AG10803 (cell line): ENCODE measurements at places on chromosomes 1 and 21.

DNA sequence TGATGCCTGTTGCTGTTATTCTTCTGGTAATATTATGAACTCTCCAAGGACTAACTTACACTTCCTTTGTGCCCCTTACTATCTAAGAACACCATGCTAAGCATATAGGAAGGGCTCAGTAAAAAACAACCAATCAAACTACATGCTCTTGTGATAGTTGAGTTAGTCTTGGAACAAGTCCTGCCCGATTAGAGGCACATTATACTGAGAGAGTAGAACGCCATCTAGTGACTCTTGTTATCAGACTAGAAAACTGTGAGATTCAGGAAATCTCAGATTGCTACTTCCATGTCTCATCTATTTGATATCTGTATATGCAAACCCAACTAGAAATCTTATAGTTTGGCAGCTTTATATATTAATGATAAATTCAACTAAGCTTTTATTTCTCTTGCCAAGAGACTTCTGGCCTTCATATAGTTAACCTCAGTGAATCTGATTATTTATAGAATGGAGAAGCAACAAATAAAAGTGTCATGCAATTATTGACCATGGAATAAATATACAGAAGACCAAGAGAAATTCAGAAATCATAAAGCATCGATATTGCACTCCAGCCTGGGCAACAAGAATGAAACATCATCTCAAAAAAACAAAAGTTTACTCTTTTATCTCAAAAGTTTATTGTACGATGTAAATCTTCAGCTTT is 7.8 kb upstream of the SRRM1 start:
- DNase-seq = peak; percentile 77

- DNase-seq = no peak
These were observed 171.9 kb downstream of the COL24A1 start for GRCh38 chr1:85984636-85985035.

- no peak for DNase-seq
These were observed 5.4 kb upstream of the KCNA3 start for GRCh38 chr1:110680036-110680735.

- peak; percentile 64 for DNase-seq
These were observed 642 bp downstream of the SLC30A7 start for GRCh38 chr1:100896481-100896982.

DNA sequence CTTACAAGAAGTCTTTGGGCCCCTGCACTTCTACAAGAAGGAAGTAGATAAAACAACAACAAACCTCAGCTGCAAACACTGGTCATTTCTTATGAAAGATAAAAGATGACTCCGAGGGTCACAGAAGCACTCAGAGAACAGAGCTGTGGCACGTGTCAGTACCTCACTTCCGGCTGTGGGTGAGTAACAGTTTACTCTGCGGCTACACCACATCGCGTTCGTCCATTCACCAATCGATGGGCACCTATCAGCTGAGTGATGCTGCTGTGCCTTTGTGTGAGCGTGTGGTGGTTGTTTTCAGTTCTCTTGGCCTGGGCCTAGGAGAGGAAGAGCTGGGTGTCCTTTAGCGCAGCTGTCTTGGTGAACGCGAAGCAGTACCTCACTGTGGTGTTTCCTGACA is 49.9 kb downstream of the COL6A1 start:
- no peak for DNase-seq

GRCh38 chr1:84379138-84379916 is 19.0 kb upstream of the DNASE2B start:
- DNase-seq = peak; percentile 66

GRCh38 chr1:221753828-221754188 is 11.9 kb upstream of the DUSP10 start:
- DNase-seq = no peak

- no peak for DNase-seq
These were observed 13.2 kb downstream of the VPS45 start for GRCh38 chr1:150080784-150081183.

- no peak for DNase-seq
These were observed 33.4 kb downstream of the BACE2 start for GRCh38 chr21:41201385-41201784.

- DNase-seq = peak; percentile 97
These were observed 248.9 kb upstream of the HOOK1 start for GRCh38 chr1:59565611-59566410.

- peak; percentile 58 for DNase-seq
These were observed 22.9 kb upstream of the LDLRAP1 start for GRCh38 chr1:25520446-25521061.
